ENCODE measurements at places on chromosomes 3 and 15. TPM values are rescaled to one million over a fixed set of nuclear protein-coding genes. Genes with fewer than 3 reads are reported as not detected.

- no peak for DNase-seq
Measured at GRCh38 chr3:52149021-52149420, 5.2 kb downstream of the POC1A start.

GRCh38 chr3:143135150-143135549 is 15.6 kb downstream of the CHST2 start:
- DNase-seq, result no peak

GRCh38 chr3:187960820-187961219 is 193.1 kb upstream of the LPP start:
- DNase-seq, result no peak

- DNase-seq, result no peak
Measured at GRCh38 chr3:46200211-46200610, 7.9 kb downstream of the CCR1 start.

DNA sequence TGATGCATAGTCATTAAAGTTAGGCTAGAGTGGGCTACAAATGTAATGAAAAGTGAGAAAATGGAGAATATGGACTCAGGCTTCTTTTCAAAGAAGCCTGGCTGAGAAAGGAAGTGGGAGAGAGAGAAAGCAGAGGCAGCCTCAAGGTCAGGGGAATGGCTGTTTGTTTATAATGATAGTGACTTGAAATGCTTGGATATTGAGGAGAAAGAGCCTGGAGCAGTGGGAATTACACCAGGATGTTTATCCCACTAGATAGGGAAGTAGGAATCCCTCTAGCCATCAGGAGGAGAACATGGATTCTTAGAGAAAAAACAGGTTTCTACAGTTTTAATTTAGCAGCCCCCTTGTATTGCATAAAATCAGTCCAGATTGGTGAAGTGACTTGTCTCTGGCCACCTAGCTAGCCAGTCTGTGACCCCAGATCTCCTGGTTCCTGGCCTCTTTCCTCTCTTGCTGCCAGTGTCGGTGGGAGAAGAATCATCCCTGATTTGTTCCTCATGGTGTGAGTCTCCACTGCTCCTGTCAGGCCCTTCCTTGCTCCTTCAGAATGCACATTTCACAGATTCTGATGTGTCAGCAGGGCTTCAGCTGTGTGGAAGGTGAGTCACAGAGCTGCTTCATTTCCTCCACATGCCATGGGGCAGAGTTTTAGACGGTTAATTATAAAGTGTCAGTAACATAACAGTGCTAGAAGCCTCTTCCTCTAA is 32.9 kb downstream of the SEMA6D start:
- DNase-seq, result no peak

The GOLGA8G gene
- polyA plus RNA-seq, result 0.08 TPM

The DUOX2 gene
- 0.05 TPM for polyA plus RNA-seq

The MCTP2 gene
- 22.0 TPM for polyA plus RNA-seq

The MORC1 gene
- polyA plus RNA-seq, result 0.57 TPM

The COLQ gene
- polyA plus RNA-seq, result 6.1 TPM

All from renal cortex interstitium (tissue), 15 donors.